Right ventricle myocardium inferior (tissue), 1 donor: ENCODE measurements at places on chromosomes 4 and X. TPM values are rescaled to one million over a fixed set of nuclear protein-coding genes. Genes with fewer than 3 reads are reported as not detected.

DNA sequence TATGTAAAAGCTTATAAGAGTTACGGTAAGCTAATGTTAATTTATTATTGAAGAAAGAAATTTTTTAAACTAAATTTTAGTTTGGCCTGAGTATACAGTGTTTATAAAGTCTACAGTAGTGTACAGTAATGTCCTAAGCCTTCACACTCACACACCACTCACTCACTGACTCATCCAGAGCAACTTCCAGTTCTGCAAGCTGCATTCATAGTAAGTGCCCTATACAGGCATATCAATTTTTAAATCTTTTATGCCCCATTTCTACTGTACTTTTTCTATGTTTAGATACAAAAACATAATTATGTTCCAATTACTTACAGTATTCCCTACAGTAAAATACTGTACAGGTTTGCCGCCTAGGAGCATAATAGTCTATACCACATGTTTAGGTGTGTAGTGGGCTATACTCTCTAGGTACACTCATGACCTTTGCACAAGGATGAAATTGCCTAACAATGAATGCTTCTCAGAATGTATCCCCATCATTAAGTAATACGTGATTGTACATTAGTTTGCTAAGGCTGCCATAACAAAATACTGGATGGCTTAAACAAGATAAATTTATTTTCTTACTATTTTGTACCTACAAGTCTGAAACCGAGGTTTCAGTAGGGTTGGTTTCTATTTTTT lies 333.8 kb upstream of the PCDH7 start:
- DNase-seq, result no peak

DNA sequence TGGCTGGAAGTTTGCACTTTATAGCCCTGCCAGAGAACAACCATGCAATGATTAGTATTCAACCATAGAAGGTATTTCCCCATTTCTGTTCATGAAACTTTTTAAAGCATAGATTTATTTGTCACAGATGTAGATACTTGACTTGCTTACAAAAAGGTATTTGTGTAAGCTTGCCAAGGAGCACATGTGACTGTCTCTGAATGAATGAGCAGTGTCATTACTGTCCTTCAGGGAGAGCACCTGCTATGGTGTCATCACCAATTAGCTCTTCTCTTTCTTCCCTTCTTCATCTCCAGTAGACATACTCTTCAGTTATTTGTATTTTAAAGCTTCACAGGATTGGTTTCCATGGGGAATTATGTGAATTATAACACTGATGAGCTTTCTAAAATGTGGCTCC lies 1064.7 kb upstream of the GRIA3 start:
- DNase-seq, result no peak

GRCh38 chrX:109184506-109185139 lies 297.3 kb downstream of the GUCY2F start:
- DNase-seq, result no peak

DNA sequence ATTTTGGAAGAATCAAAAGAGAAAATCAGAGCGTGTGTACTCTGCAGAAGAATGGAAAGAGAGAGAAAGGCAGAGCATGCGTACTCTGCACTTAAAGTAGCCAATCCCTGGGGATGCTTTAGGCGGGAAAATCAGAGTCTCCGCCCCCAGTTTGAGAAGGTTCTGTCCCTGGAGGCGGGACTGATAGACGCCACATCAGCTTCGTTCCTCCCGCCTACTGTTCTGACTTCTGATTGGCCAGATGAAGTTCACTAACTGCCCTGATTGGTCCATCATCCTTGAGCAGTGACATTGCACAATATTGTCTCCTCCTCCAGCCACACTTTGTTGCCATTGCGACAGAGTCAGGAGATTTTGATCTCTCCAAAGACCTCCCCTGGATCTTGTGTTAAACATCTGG lies 23.8 kb downstream of the SSX1 start:
- no peak for DNase-seq

NALF2 gene
- 41.1 TPM for total RNA-seq

DNA sequence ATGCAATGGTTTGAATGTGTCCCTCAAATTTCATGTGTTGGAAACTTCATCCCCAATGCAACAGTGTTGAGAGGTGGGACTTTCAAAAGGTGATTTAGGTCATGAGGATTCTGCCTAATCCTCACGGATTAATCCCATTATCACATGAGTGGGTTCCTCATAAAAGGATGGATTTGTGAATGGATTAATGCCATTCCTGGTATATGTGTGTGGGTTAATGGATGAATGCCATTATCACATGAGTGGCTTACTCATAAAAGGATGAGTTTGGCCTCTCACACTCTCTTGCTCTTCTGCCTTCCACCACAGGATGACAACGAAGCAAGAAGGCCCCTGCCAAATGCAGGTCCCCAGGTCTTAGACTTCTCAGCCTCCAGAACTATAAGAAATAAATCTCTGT lies 30.5 kb upstream of the NEUROG2 start:
- no peak for DNase-seq

DNA sequence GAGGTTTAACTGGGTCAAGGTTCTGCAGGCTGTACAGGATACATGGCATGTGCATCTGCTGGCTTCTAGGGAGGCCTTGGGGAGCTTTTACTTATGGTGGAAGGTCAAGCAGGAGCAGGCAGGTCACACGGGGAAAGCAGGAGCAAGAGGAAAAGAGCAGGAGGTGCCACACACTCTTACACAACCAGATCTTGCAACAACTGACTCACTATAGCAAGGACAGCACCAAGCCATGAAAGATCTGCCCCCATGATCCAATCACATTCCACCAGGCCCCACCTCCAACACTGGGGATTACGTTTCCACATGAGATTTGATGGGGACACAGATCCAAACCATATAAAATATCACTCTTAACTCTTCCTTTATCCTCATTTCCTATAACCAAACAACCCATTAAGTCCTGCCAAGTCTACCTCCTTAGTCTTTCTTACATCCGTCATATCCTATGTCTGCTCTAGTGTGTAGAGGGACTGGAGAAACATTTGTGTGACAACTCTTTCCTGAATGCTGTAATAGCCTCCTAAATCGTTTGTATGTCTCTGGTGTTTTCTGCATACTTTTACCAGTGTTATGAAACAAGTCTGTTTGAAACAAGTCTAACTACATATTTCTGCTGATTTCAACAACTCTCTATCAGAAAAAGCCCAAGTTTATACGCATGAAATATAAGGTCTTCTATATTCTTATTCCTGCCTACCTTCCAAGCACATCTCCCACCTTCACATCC lies 8.3 kb upstream of the RAP2C start:
- DNase-seq, result no peak

- DNase-seq, result no peak
These were observed 974.5 kb upstream of the HS3ST1 start for GRCh38 chr4:12403175-12403574.
